GM04503 (cell line): ENCODE measurements at places on chromosomes 11 and 22.
A peak's percentile ranks its signal among the peaks of the same experiment; 100 is the strongest.

DNA sequence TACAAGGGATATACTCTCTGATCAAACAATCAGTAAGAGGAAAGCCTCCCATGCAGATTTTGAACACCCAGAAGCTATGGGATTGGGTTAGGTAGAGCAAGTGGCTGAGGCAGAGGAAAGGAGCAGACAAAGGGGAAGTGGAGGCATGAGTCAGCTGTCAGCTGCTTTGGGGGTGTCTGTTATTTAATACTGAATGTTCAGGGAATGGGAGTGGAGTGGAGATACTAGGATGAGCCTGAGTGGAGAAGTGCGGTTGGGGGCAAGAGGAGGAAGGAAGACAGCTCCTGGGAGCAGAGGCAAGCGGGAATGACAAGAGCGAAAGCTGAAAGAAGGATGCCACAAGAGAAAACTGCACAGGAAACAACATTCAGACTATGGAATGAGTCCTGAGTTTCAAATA lies 22.7 kb upstream of the TMPRSS5 start:
- DNase-seq, result no peak

- no peak for DNase-seq
These were observed 55.5 kb downstream of the LARGE1 start for GRCh38 chr22:33864723-33865130.

GRCh38 chr22:43014869-43015676 lies at the start of gene PACSIN2:
Gene PACSIN2 (minus strand): TSS chr22:43015149. CDS start chr22:42912080, 103,069 bp downstream.
- peak; percentile 83 for DNase-seq

DNA sequence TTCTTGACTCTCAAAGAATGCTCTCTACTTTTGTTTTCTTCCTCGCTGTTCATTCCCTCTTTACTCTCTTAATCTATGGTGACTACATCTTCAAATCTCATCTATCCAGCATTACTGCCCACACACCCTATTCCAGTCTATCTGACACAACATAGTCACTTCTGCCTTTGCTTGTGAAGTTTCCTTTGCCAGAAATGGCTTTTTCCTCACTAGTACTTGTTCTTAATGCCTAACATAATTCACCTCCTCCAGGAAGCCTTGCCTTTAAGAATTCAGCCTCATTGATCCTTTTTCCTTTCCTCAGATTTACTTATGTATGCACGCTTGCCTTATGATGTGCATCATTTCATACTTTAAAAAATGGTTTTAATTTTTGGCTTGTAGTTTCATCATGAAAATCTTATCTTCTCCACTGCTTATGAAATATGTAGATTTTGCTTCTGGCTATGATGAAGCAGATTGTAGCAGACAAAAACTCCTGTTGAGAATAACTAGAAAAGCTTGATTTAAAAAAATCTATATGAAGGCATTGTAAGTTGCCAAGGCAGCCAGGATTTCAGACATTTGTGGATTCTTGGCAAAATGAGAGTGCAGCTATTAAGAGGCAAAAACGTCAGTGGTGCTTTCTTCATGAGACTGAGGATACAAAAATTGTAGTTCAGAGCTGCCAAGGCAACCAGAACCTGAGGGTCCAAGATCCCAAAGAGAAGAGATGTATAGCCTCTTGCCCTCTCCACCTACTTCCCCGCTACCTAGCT lies 31.8 kb downstream of the RNF169 start:
- DNase-seq, result no peak

DNA sequence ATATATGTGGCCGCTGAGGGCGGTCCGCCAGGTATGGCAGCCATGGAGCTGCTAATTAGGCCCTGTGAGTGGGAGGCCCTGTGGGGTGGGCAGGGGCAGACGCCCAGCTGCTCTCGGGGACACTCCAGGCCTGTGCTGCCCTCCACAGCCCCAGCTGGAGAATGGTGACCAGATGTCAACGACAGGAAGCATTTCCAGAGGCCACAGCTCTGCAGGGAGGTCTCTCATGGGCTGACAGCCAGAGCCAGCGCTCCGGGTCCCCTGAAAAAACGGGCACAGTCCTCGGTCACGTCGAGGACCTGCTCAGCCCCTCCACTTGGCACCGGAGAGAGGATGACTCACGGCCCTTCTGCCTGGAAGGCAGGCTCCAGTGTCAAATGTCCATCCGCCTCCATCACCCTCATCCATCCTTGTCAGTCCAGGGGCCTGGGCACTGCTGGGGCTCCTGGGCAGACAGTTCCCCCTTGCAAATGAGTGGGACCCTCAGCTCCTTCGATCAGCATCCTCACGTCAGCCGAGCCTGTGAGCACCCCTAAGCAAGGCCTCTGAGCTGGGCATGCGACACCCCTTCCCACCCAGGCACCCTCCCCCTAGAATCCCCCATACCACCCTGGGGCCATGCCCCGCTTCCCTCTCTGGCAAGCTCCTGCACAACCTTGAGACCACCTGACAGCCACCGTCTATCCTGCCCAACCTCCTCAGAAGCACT lies 1.9 kb downstream of the BID start:
- DNase-seq, result no peak

- DNase-seq, result no peak
These were observed 49.9 kb downstream of the ST3GAL4 start for GRCh38 chr11:126405374-126405773.

GRCh38 chr22:22371031-22371541 lies 126.5 kb downstream of the VPREB1 start:
- DNase-seq, result no peak

- DNase-seq, result no peak
These were observed 177.8 kb downstream of the TENM4 start for GRCh38 chr11:79263001-79263400.

- no peak for DNase-seq
These were observed 14.5 kb upstream of the ZDHHC13 start for GRCh38 chr11:19102521-19102900.

GRCh38 chr11:70482529-70482917 lies 84.2 kb downstream of the CTTN start:
- no peak for DNase-seq

DNA sequence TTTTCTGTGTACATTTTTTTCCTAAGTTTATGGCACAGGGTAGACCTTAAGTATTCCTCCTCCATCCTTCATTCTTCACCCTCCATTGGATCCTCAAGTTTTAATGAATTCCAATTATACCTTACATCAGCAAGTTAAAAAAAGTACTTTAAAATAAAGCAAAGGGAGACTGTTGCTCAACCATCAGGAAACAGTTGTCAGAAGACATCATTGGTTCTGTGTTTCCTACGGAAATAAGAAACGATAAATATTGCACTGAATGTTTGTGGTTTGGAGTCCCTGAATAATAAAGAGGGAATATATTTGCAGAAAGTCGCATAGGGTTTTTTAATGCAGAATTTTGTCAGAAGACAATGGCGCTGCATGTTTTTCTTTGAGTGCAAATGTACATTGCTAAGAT lies 28.1 kb upstream of the LDHA start:
- DNase-seq, result no peak

DNA sequence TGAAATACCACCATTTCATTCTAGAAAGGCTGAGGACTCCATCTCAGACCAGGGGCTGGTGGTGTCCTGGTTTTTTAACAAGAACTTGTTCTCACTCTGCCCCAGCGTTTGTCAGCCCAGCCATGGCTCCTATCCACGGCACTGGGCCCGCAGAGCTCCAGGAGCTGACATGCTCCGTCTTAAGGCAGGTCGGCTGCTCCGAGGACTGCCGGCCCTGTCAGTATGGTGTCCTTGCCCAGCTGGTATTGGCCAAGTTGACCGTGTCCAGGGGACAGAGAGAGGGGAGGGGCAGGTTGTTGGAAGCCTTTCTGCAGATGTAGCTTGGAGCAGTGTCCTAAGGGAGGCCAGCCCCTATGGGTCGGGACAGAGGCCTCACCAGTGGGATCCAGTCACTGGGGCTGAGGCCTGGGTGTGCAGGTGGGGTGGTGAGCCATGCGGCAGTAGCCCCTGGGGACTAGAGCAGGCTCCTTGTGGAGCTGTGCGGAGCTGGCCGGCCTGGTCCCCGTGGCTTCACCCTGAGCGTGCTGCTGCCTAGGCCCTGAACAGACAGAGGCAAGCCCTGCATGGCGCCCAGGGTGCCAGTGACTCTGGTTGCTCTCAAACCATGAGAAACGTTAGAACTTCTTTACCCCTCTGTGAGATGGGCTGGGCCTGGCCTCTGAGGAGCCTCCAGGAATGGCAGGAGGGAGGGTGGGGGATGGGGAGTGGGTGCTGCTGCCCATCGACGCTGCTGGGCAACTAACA lies 39.9 kb upstream of the KCNQ1OT1 start:
- DNase-seq, result no peak

- no peak for DNase-seq
These were observed 64.8 kb upstream of the NUP160 start for GRCh38 chr11:47912843-47913437.

DNA sequence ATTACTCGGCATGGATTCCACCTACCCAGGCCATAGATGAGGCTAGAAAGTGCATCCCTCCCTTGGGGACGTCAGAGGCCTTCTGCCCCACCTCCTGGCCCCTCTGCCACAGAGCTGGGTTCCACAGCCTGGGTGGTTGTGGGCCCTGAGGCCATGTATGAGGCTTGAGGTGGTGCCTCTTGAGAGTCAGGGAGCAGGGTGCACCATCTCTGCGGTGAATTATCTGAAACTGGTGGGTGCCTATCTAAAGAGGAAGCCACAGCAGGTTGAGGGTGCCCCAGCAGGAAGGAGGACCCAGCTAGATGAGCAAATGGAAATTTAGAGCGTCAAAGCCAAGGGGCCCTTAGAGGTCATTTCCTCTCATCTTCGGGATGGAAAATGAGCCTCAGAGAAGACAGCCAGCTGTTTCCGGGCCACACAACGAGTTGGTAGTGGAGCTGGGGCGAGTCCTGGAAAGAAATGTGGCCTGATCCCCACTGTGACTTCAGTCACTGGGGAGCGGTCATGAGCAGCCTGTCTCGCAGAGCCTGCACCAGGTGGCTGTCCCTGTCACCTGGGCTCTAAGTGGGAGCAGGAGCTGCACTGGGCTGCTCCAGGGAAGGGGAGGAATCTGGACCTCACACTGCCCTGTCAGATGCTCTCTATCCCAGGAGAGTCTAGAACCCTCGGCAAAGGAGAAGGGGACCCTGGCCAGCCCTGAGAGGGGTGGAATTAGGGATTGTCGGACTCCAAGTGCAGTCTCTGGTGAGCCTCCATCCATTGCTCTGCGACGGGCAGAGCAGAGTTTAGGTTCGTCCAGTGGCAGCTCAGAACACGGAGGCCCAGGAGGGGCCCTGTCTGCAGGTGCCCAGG lies 7.3 kb downstream of the ADORA2A start:
- no peak for DNase-seq

DNA sequence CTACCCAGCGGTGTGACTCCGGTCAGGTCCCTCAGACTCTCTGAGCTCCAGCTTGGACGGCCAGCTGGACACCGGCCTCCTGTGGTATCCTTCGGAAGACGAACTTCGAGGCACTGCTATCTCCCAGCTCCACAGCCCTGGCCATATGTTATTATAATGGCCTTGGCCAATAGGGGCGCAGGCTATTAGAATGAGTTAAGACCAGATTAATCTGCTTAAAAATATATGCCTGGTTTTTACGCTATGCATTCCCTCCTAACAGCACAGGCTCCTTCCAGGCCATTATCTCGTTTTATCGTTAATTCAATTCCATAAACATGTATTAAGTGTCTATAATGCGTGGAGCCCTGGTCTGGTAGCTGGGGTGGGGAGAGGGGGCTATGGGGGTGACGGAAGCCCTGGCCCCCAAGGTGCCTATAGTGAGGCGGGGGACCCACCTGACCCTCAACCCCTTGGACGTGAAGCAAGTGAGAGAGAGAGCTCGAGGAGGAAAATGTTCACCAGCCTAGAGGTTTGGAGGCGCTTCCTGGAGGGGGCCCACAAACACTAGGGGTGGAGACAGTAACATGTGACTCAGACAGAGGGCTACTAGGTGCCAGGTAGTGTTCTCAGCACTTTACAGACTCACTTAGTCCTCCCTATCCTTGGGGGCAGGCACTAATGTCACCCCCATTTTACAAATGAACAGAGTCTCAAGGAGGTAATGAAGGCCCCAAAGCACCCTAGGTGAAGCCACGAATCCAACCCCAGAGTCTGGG lies 37.5 kb upstream of the TCF20 start:
- DNase-seq, result no peak

DNA sequence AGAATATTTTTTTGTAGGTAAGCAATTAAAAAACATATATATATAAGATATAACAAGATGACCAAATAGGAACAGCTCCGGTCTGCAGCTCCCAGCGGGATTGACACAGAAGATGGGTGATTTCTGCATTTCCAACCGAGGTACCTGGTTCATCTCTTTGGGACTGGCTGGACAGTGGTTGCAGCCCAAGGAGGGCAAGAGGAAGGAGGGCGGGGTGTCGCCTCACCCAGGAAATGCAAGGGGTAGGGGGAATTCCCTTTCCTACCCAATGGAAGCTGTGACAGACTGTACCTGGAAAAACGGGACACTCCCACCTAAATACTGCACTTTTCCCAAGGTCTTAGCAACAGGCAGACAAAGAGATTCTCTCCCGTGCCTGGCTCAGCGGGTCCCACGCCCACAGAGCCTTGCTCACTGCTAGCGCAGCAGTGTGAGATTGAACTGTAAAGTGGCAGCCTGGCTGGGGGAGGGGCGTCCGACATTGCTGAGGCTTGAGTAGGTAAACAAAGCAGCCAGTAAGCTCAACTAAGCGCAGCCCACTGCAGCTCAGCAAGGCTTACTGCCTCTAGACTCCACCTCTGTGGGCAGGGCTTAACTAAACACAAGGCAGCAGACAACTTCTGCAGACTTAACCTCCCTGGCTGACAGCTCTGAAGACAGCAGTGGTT lies 163.8 kb downstream of the CWF19L2 start:
- no peak for DNase-seq

GRCh38 chr11:834371-835316 lies 1.9 kb downstream of the CD151 start:
- DNase-seq, result no peak

GRCh38 chr11:9263840-9264315 lies 1.3 kb downstream of the DENND5A start:
- DNase-seq, result no peak

DNA sequence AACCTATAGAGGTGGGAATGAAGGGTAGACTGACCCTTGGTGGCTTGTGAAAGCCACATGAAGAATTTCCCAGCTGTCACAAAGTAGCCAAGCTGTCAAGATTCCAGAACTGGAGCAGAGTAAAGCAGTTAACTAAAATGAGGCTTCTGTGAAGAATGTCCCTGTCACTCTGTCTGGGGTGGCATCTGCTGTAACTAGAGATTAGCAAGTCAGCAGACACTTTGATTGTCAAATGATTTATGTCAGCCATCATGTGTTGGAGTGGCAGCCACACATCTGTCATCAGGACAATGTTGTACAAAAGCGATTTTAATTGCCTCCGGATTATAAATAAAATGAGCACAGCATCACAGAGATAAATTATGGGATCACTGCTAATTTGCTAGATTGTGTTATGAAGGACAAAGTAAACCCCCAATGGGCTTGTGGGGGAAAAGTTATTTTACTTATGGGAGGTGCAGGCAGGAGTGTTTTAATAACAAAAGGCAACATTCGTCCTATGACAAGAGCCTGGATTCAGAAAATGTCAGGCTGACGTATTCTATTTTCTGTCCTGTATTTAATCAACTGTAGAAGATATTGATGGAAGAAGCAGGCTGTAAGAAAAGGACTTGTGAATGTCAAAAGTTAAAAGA lies 270.9 kb downstream of the FAM181B start:
- no peak for DNase-seq

DNA sequence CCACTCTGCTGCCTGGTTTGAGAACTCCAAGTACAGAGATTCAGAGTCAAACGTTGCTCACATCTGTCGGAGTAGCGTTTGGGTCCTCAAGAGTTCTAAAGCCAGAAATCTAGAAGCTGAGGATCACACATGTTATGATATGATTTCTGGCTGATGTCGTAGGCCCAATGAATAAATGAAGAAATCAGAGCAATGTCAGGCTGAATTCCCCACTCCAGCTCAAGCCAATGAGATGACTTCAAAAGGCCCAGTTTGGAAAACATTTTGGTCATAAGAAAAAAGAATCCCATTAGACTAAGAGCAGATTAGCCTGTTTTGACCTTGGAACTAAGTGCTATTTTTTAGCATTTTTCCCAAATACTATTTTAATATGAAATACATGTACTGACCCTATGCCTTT lies 106.7 kb downstream of the ETS1 start:
- DNase-seq, result no peak
